ENCODE measurements at places on chromosomes 1 and 21. TPM values are rescaled to one million over a fixed set of nuclear protein-coding genes. Genes with fewer than 3 reads are reported as not detected.
A peak's percentile ranks its signal among the peaks of the same experiment; 100 is the strongest.

GRCh38 chr1:18875796-18876128 is 16.3 kb upstream of the TAS1R2 start:
- DNase-seq = no peak

DNA sequence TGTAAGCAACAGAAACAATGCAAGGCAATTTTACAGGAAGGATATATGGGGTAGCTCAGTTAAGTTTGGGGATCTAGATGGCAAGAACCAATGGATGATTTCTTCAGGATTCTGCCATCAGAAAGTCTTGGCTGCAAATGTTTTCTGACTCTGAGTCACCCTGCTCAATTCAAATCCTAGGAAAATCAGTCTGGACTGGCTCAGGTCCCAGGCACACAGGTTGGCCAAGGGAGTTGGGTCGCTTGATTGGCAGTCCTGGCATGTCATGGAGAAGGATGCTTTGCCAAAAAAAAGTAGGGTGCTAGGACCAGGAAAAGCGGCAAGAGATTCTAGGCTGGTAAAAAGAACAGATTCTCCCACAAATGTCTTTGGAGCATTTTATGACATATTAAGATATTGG is 28.9 kb upstream of the S1PR1 start:
- peak; percentile 47 for DNase-seq

GRCh38 chr1:47942240-47942629 is 55.0 kb downstream of the TRABD2B start:
- DNase-seq = no peak

GRCh38 chr1:39737546-39738169 is 1.0 kb upstream of the PPIE start:
- peak; percentile 70 for DNase-seq

- peak; percentile 28 for DNase-seq
Observed at GRCh38 chr1:83055391-83056170, 943.4 kb downstream of the TTLL7 start.

- peak; percentile 19 for DNase-seq
Observed at GRCh38 chr1:17507915-17508314, 31.6 kb upstream of the ARHGEF10L start.

DNA sequence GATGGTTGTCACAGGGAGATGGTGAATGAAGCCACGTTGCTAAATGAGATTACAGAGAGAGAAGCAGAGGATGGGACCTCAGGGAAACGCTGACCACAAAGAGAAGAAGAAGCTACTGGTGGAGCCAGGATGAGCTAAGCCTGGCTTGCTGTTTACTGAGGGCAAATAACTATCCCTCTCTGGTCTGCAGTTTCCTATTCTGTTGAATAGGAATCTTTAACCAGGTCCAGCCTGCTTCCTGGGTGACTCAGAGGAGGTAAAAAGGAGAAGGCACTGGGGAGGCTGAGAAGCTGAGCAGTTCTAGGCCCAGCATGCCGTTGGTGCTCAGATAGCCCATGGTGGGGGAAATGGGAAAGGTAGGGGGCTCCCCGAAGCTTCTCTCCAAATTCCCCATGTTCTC is 29.6 kb downstream of the DMBX1 start:
- DNase-seq = no peak

GRCh38 chr1:10724052-10724494 is 72.4 kb downstream of the CASZ1 start:
- peak; percentile 72 for DNase-seq

DNA sequence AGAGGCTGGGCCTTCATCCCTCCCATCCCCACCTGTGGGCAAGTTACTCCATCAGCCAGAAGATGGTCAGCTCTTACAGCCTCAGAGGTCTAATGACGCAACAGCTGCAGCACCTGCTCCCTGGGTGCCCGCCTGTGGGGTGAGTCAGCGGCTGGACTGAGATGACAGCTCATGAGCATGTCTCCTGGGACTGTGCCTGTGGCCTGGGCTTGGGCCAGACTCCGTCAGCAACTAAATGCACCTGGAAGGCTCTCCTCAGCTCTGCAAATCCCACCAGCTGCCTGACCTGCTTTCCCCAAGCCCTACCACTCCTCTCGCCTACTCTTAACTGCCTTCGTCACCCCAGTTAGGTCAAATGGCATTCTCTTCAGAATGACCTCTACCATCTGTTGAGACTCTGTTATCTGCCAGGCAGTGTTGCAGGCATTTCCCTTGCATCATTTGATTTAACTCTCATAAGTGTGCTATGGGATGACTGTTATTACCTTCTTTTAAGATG is 47.7 kb downstream of the ETS2 start:
- peak; percentile 91 for DNase-seq

DNA sequence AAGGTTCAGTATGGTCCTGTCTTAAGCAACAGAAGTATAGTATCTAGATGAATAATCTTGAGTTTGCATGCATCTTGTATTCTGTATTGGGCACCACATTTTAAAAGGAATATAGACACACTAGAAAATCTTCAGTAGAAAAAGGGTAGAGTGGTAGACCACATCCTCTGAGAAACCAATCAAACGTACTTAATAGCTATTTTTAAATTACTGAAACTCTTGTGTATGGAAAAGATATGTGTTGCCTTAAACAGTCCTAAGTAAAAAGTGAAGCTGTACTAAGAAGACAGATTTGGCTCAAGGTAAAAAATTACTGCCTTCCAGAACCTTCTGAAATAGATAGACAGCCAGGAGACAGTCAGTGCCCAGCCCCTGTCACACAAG is 3.1 kb downstream of the CTXND2 start:
- no peak for DNase-seq

DNA sequence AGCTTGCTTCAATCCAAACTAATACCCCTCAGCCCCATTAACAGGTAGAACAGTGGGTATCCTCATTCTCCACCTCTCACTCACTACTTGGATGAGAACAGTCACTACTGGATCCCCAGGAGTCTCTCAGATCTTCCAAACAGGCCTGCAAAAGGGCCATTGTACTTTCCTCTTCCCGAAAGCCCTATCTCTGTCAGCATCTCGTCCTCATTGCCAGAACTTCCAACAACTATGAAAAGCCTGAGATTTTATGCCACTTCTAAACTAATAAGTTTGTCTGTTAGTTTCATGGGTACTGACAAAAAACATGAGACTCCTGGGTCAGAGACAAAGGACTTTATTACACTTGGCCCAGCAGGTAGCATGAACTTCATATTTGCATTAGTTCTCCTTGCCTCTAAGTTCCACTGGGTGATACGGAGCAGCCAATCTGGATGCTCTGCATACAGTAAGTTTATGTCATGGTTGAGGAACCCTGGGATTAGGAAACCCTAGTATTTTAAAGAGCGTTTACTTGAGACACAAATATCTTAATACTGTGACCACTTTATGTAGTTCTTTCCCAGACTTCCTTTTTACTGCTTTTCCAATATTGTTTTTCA is 38.1 kb downstream of the VANGL2 start:
- DNase-seq = no peak

- no peak for DNase-seq
Observed at GRCh38 chr1:36910886-36911540, 123.3 kb downstream of the GRIK3 start.

- DNase-seq = no peak
Observed at GRCh38 chr1:31004231-31004621, 61.3 kb downstream of the PUM1 start.

DNA sequence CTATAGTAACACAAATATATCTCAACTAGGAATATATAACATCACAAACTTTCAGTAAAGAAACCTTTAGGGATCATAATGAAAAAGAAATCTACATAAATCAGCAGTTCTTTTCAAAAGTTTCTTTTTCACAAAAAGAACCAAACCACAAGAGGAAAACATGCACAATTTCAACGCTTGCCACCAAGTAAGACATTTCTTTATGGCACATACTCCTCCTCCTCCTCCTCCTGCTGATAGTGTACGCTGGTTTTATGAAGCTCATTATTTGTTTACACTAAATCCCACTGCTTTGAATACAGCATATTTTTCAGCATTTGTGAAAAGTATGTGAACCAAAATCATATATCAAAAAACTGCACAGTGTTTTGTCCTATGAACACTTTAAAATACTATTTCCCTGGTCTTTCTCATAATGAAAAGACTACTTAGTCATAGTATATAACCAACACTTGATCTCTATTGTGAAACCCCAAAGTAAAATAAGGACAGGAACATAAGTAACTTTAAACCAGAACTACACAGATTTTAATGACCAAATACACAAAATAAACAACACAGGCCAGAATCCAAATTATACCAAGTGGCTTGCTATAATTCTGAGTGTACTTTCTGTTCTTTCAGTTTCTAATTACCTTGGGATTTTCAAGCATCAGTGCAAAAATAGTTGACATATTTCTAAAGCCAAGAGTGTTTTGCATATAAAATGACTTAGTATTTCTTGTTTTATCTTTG is 184.2 kb downstream of the EIF4G3 start:
- DNase-seq = no peak

DNA sequence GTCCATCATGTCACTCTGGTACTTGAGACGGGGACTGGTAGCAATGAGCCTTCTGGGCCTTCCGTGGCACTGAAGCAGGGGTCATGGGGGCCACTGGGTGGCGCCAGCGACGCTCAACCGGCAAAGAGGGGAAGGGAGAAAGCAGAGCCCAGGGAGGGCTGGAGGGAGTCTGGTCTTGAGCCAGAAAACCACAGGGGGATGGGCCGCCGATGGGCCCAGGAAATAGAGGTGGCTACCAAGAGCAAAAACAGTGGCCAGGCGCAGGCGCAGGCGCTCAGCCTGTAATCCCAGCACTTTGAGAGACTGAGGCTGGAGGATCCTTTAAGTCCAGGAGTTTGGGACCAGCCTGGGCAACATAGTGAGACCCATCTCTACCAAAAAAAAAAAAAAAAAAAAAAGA is 21.8 kb downstream of the EXOC8 start:
- DNase-seq = peak; percentile 34

DNA sequence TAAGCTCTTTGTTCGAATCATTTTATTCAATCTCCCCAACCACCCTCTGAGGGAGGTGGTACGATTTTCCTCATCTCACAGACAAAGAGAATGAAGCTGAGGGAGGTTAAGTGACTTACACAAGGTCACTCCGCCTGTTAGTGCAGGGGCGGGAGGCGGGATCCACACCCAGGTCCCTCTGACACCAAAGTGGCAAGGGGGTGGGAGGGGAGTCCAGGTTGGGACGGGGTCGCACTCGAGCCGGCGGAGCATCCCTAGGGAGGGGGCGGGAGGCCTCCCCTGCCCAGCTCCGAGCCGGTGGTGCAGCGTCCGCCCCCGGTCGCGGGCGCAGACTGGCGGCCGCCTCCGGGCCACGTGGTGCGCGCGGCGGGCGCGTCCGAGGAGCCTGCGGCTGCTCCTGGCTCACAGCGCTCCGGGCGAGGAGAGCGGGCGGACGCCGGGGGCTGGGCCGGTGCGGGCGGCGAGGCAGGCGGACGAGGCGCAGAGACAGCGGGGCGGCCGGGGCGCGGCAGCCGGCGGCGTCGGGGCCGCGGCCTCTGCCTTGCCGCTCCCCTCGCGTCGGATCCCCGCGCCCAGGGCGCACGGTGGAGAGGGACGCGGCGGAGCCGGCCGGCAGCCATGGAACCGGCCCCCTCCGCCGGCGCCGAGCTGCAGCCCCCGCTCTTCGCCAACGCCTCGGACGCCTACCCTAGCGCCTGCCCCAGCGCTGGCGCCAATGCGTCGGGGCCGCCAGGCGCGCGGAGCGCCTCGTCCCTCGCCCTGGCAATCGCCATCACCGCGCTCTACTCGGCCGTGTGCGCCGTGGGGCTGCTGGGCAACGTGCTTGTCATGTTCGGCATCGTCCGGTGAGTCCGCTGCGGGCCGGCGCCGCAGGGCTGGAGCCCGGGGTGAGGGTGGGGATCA is at the start of gene OPRD1:
Gene OPRD1 (plus strand): TSS at position 405 of the 903 bp plus-strand sequence. CDS start 214 bp downstream, at position 619.
- peak; percentile 43 for DNase-seq

GRCh38 chr1:35112668-35113067 is 33.5 kb downstream of the ZMYM1 start:
- DNase-seq = no peak

- no peak for DNase-seq
Observed at GRCh38 chr1:43340559-43340958, 2.9 kb downstream of the MPL start.

- no peak for DNase-seq
Observed at GRCh38 chr1:27000090-27000816, 6.8 kb downstream of the TRNP1 start.

DNA sequence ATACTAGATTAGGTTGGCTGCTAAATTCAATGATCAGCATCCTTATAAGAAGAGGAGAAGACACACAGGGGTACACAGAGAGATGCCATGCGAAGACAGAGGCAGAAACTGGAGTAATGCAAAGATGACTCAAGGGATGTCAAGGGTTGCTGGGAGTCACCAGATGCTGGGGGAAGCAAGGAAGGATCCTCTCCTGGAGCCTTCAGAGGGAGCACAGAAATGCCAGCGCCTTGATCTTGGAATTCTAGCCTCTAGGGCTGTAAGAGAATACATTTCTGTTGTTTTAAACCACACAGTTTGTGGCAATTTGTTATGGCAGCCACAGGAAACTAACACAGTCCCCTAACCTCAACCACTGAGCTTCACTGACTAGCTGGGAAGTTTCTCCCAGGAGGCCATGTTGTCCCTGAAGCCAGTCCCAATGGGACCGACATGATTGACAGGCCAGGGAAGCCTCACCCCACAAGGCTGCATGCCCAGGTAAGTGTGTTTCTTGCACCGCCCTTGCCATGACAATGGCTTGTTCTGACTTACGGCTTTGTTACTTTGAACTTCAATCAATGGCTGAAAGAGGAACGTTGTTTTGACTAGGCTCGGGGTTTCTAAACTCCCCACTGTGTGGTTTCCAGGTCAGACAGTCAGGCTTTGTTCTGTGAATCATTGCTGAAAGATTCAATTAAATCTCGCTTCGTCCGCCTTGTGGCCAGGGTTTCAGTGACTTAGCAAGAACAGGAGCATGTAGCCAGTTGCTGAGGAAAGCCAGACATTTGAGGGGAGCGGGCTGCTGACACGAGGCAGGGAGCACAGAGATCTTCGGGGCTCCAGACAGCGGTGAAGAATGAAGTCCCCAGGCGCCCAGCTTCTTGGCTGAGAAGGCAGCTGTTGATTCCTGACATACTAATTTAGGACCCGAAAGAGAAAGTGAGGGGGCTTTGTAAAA is 62.3 kb downstream of the RUNX1 start:
- DNase-seq = peak; percentile 66

DNA sequence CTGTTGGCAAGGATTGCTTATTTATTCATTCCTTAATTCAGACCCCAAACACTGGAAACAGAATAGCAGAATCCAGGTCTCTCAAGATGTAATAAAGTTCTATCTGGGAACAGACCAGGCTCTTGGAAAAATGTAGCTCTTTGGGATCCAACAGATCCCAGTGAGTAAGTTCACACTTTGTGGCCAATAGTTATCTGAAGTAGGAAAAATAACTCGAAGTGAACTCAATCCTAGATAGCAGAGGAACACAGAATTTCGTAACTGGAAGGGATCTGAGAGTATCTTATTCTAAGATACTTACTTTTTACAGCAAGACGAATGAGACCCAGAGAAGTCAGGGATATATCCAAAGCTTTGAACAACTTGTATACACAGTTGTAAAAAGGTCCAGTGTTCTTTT is 150.7 kb upstream of the CD34 start:
- DNase-seq = no peak

The WRAP73 gene
- 52.7 TPM for total RNA-seq

The PDC gene
- total RNA-seq = not detected

The OXCT2 gene
- total RNA-seq = not detected

The CELA2A gene
- total RNA-seq = not detected

The COPA gene
- 206 TPM for total RNA-seq

The EXTL1 gene
- total RNA-seq = not detected

The GSTM3 gene
- total RNA-seq = 47.2 TPM

The C1orf87 gene
- total RNA-seq = not detected

The PRDX6 gene
- total RNA-seq = 232 TPM

The CIART gene
- total RNA-seq = not detected

The AKNAD1 gene
- not detected for total RNA-seq

The LRRC39 gene
- not detected for total RNA-seq

The PPM1J gene
- 2.4 TPM for total RNA-seq
